Caco-2 (cell line): ENCODE measurements at places on chromosomes 1 and 21.

- H3K4me3 ChIP-seq, result no peak overlapping the region
- peaks cover 5% of the 10 kb centered on the region; the same call in 1 of the 2 replicates for H3K4me1 ChIP-seq
- no peak overlapping the region for H3K27ac ChIP-seq
- H3K36me3 ChIP-seq, result no peaks in the 10 kb centered on the region
- DNase-seq, result no peak
These were observed 42.1 kb downstream of the UBE2U start for GRCh38 chr1:64245495-64245894.

- H3K27me3 ChIP-seq, result no peaks in the 10 kb centered on the region
- no peak for DNase-seq
- H3K4me3 ChIP-seq, result no peak overlapping the region
- no peaks in the 10 kb centered on the region for H3K36me3 ChIP-seq
These were observed 29.4 kb upstream of the TMPRSS2 start for GRCh38 chr21:41537356-41537755.

DNA sequence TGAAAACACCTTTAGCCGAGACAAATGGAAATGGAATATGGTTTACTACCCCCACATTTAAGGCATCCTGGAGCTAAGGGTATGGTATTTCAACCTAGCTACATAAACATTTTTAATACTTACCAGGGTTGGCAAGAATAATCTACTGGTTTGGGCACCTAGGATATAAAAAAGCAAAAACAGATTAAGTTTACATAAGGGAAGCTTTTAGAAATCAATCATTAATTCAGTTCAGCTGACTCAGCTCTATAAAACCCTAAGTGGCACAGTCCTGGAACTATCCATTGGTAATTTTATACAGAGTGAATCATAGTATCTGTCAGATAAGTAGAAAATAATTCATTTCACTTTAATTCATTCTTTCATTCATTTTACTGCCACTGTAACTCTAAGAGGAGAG is 355.2 kb downstream of the VAV3 start:
- H3K27me3 ChIP-seq, result no peaks in the 10 kb centered on the region
- H3K36me3 ChIP-seq, result no peaks in the 10 kb centered on the region
- no peak overlapping the region for H3K27ac ChIP-seq

DNA sequence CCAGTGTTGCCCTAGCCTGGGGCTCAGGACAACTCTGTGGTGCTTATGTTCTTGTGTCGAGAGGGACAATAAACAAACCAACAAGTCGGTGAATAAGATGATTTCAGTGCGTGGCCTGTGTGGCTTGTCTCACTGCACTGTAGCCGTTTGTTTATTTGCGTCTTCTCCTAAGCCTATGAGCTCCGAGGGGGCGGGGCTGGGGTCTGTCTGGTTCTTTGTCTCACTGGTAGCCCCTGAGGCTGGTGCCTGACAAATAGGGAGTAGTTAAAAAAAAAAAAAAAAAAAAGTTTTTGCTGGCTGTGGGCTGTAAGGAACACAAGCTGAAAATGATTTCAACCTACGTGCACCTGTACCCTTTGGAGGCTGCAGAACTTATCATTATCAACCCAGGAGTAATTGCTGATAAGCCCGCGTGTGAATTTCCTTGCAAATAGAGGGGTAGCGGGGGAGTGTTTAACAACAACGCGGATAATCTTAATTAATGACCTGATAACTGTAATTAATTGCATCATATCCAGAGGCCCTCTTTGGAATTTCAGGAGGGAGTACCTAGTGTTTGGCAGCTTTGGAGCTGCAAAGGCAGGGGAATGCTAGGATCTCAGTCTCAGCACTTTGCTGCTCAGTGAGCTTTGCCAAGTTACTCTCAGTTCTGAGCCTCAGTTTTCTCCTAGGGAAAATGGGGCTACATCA is 925 bp upstream of the ARHGEF10L start:
- H3K27me3 ChIP-seq, result no peaks in the 10 kb centered on the region
- peak; percentile 42 for DNase-seq
- H3K36me3 ChIP-seq, result no peaks in the 10 kb centered on the region
- H3K4me3 ChIP-seq, result no peak overlapping the region
- peaks cover 13% of the 10 kb centered on the region; the same call in 1 of the 2 replicates for H3K4me1 ChIP-seq

GRCh38 chr1:29878501-29878900 is 642.2 kb downstream of the PTPRU start:
- no peaks in the 10 kb centered on the region for H3K27me3 ChIP-seq
- H3K4me1 ChIP-seq, result no peaks in the 10 kb centered on the region
- no peak for DNase-seq
- H3K27ac ChIP-seq, result no peak overlapping the region
- H3K36me3 ChIP-seq, result no peaks in the 10 kb centered on the region

- no peak overlapping the region for H3K27ac ChIP-seq
- H3K36me3 ChIP-seq, result no peaks in the 10 kb centered on the region; the same call in 1 of the 2 replicates
- no peak for DNase-seq
- no peak overlapping the region for H3K4me3 ChIP-seq
These were observed 15.7 kb upstream of the A3GALT2 start for GRCh38 chr1:33336580-33336979.

- H3K27ac ChIP-seq, result no peak overlapping the region
- H3K4me1 ChIP-seq, result no peaks in the 10 kb centered on the region
- no peaks in the 10 kb centered on the region for H3K27me3 ChIP-seq
- DNase-seq, result no peak
- H3K4me3 ChIP-seq, result no peak overlapping the region
These were observed 108.5 kb downstream of the NFIA start for GRCh38 chr1:61190618-61191432.

GRCh38 chr1:158122833-158123388 is 57.8 kb upstream of the CD1D start:
- H3K27ac ChIP-seq, result no peak overlapping the region
- no peak overlapping the region for H3K4me3 ChIP-seq
- H3K27me3 ChIP-seq, result no peaks in the 10 kb centered on the region; the same call in 1 of the 2 replicates
- no peaks in the 10 kb centered on the region for H3K4me1 ChIP-seq

DNA sequence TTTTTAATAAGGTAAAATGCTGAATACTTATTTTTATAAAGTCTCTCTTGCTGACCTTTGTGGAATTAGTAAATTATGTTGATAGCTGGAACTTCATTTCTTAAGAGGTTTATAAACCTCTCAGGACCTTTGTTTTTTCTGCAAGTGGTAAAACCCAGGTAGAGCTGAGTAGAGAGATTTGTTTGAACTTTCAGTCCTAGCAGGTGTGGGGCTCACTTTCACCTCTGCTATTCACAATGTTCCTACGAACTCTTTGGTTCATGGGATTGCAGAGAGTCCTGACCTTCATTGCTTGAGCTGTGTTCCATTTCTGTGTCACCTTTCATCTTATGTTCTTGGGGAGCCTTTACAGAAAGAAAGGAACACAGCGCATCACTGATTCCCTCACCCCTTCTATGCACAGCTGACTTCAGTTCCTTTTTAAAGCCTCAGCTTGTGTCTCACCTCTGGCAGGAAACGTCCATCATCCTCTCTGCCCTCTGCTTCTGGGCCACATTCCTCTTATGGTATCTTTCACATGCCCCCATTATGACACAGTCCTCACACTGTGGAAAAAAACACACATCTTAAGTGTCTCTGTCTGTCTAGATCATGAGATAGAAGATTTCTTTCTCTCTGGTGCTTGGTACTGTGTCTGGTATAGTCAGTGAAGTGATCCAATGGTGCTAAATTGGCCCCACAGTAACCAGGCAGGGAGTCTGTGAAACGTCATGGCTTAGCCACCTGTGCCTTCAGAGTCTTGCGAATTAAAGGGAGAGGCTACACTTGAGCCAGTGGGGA is 262.5 kb upstream of the B3GALT2 start:
- H3K4me1 ChIP-seq, result no peaks in the 10 kb centered on the region
- H3K4me3 ChIP-seq, result no peak overlapping the region
- no peaks in the 10 kb centered on the region for H3K36me3 ChIP-seq
- no peak overlapping the region for H3K27ac ChIP-seq
- DNase-seq, result no peak
- no peaks in the 10 kb centered on the region for H3K27me3 ChIP-seq

GRCh38 chr1:159942632-159943277 is 2.7 kb downstream of the IGSF9 start:
- peaks cover 58% of the 10 kb centered on the region for H3K4me1 ChIP-seq
- no peaks in the 10 kb centered on the region for H3K27me3 ChIP-seq
- no peak for DNase-seq
- H3K36me3 ChIP-seq, result no peaks in the 10 kb centered on the region

- no peak for DNase-seq
- no peak overlapping the region for H3K27ac ChIP-seq
- peaks cover 12% of the 10 kb centered on the region; the same call in 1 of the 2 replicates for H3K4me1 ChIP-seq
These were observed 24.4 kb downstream of the TBX15 start for GRCh38 chr1:118963456-118964430.

- no peaks in the 10 kb centered on the region for H3K27me3 ChIP-seq
- no peaks in the 10 kb centered on the region for H3K4me1 ChIP-seq
- DNase-seq, result no peak
These were observed 156.1 kb downstream of the KIF26B start for GRCh38 chr1:245310571-245311531.

GRCh38 chr1:41874903-41875411 is 43.8 kb downstream of the HIVEP3 start:
- no peaks in the 10 kb centered on the region for H3K36me3 ChIP-seq
- no peak for DNase-seq
- no peak overlapping the region for H3K4me3 ChIP-seq
- H3K4me1 ChIP-seq, result no peaks in the 10 kb centered on the region

DNA sequence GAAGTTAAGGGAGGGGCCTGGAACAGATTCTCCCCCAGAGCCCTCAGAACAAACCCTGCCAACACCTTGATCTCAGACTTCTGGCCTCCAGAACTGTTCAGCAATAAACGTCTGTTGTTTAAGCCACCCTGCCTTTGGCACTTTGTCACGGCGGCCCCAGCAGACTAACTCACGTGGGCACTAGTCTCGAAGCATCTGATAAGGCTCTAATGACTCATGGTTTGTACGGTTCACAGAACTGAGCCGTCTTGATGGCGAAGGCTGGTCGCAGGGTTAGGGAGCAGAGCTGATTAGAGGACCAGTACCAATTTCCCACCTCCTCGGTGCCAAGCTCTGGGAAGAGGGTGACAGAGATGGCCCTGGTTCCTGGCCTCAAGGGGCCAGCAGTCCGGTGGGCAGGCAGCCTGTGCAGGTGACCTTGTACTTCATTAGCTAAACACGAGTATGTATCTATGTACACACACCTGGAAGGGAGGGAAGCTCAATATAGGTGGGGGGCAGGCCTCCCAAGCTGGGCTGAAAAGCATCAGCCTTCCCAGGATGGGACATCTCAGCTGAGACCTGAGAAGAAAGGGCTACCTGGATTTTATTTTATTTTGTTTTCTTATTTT is 112.8 kb downstream of the MRPS6 start:
- H3K27ac ChIP-seq, result no peak overlapping the region
- DNase-seq, result no peak
- H3K4me3 ChIP-seq, result no peak overlapping the region
- no peaks in the 10 kb centered on the region; the same call in 1 of the 2 replicates for H3K36me3 ChIP-seq

GRCh38 chr1:167491586-167492461 is 26.5 kb downstream of the CD247 start:
- no peak overlapping the region for H3K4me3 ChIP-seq
- H3K4me1 ChIP-seq, result no peaks in the 10 kb centered on the region
- no peak for DNase-seq
- no peaks in the 10 kb centered on the region for H3K27me3 ChIP-seq

- H3K4me3 ChIP-seq, result peak within 1 kb of the TSS; percentile 78
- H3K27ac ChIP-seq, result peak within 1 kb of the TSS; percentile 96
- DNase-seq, result peak; percentile 96
- H3K36me3 ChIP-seq, result peaks cover 1% of the 10 kb centered on the region
- H3K27me3 ChIP-seq, result no peaks in the 10 kb centered on the region
- peaks cover 18% of the 10 kb centered on the region for H3K4me1 ChIP-seq
These were observed at the start of gene UBE4B for GRCh38 chr1:10032590-10033358. UBE4B (plus strand) TSS chr1:10032958; CDS start chr1:10033671, 713 bp downstream.

DNA sequence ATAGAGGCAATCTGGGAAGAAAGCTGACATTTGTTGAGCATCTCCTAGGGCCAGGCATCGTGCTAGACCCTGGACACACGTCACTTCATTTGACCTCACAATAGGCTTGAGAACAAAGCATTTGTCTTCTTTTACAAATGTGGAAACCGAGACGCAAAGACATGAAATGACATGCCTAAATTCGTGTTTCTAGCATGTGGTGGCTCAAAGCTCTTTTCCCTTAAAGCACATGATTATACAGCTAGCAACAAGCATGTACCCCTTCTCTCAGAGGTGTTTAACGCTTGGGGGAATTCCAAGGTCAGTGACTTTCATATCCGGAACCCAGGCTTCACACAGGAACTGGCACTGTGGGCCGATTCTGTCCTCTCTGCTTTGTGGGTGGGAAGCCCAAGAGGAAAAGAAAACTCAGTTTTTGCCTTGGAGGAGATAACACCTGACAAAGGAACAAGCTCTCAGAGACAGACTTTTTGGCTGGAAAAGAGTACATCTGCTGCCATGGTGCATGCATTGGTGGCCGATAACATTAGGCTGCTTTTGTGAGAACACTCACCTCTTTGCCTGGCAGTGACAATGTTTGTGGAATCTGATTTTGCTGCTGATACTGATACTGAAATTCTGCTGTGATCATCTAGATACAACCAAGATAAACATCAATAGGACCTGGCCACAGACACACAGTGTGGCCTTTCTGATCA is 15.4 kb upstream of the CD2 start:
- DNase-seq, result no peak
- H3K27me3 ChIP-seq, result no peaks in the 10 kb centered on the region
- H3K36me3 ChIP-seq, result no peaks in the 10 kb centered on the region
- no peak overlapping the region for H3K27ac ChIP-seq
- H3K4me1 ChIP-seq, result no peaks in the 10 kb centered on the region

- H3K4me3 ChIP-seq, result no peak overlapping the region
- H3K36me3 ChIP-seq, result no peaks in the 10 kb centered on the region
- H3K27me3 ChIP-seq, result no peaks in the 10 kb centered on the region
- no peak overlapping the region for H3K27ac ChIP-seq
These were observed 15.3 kb downstream of the UCK2 start for GRCh38 chr1:165842671-165843129.

GRCh38 chr1:77416692-77417450 is 135.1 kb downstream of the AK5 start:
- no peak overlapping the region for H3K27ac ChIP-seq
- no peaks in the 10 kb centered on the region for H3K36me3 ChIP-seq
- peak; percentile 21 for DNase-seq
- H3K4me3 ChIP-seq, result no peak overlapping the region

DNA sequence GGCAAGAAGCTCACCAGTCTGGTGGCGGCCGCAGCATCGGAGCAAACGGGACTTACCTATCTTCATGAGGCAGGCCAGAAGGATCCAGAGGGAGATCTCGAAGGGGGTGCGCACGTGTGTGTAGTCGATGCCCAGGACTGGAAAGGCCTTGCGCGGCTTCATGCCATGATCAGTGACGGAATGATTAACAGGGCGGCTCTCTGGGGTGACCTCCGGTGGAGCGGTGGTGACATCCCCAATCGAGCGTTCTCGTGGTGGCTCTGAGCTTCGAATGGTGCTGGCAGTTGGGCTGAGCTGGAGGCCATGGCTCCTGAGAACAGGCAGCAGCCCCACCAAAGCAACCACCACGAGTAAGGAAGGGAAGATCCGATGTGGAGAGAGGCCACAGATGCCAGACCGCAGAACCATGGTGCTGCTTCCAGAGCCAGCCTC is 982 bp downstream of the SLC9A1 start:
- H3K27me3 ChIP-seq, result no peaks in the 10 kb centered on the region
- H3K4me1 ChIP-seq, result peaks cover 7% of the 10 kb centered on the region
- H3K4me3 ChIP-seq, result peak overlapping the region; percentile 61

DNA sequence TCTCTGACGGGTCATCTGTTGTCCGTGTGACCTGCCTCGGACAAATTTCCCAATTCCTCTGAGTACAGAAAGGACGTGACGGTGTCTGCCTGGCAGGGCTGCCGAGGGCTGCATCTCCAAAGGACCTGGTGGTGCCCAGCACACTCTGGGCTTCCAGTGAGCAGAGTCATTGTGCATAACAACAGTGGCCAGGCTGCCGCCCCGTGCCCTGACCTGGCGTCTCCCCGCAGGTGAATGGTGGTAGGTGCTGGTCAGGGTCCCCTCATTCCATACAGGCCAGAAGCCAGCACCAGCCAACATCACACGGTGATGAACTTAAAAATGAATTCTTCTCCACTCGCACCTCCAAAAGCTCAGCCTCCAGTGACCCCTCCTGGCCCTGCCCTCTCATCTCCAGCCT is 28.2 kb downstream of the PRDM16 start:
- no peaks in the 10 kb centered on the region for H3K4me1 ChIP-seq
- H3K27ac ChIP-seq, result no peak overlapping the region
- no peak overlapping the region for H3K4me3 ChIP-seq
- DNase-seq, result no peak
- no peaks in the 10 kb centered on the region for H3K36me3 ChIP-seq
